Calu3 (cell line): ENCODE measurements at places on chromosomes 11 and 22. TPM values are rescaled to one million over a fixed set of nuclear protein-coding genes. Genes with fewer than 3 reads are reported as not detected.

DNA sequence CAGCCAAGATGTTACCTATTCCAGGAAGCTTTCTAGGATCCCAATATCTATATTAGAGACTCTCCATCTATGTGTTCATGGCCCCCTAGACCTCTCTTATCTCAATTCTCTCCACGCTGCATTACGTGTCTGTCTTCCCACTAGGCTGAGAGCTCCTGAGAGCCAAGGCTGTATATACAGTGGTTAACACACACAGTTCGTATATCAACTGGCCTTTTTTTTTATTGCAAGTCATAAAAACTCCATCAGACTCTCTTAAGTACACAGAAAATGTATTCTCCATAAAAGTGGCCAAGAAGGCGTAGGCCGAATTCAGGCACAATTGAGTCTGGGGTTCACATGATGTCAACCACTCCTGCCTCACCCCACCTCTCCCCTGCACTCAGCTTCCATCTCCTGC lies 115.9 kb downstream of the TRIM29 start:
- DNase-seq = no peak

- DNase-seq = no peak
Measured at GRCh38 chr11:38788561-38788960, 2190.5 kb upstream of the RAG2 start.

DNA sequence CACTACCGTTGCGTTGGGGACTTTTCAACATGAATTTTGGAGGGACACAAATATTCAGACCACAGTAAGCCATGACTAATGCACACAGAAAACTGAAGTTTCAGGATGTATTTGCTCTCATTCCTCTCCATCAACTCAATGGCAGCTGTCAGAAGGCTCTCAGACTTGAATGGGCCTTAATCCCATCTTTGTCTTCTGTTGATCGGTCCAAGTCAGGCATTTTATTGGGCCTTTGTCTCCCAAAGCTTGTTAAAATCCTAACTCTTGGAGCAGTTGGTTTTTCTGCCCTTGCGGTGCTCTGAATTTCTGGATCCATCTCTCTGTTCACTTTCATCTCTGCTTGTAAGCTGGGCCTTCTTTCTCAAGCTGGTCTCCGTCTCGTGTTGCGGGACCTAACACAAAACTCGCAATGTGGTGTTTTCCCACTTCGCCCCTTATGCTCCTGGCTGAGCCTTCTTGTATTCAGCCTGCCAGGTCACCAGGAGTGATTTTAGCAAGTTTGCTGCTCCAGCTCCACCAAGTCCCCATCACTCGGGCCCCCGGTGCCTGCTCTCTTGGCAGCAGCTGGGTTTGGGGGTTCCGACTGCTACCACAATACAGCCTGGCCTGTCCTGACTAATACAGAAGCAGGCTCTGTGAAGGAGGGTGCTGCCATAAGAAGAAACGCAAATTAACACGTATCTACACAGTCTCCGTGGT lies 27.0 kb downstream of the TSPAN32 start:
- DNase-seq = no peak

DNA sequence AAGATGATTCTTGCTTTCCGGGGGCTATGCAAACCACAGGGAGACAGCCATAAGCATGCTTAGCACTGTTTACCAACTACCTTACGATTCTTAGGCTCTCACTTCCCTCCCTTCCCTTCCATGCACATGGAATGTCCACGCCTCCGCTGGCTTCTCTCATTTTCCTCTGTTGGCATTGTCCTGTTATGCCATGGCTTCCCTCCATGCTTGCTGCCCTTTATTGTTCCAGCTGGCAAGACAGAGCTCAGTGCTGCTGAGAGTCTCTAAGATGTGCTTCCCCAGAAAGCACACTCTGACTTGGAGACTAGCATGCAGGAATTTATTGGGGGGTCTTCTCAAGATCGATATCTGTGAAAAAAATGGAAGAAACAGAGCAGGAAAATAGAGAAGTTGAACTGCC lies 379.2 kb downstream of the NELL1 start:
- DNase-seq = no peak

DNA sequence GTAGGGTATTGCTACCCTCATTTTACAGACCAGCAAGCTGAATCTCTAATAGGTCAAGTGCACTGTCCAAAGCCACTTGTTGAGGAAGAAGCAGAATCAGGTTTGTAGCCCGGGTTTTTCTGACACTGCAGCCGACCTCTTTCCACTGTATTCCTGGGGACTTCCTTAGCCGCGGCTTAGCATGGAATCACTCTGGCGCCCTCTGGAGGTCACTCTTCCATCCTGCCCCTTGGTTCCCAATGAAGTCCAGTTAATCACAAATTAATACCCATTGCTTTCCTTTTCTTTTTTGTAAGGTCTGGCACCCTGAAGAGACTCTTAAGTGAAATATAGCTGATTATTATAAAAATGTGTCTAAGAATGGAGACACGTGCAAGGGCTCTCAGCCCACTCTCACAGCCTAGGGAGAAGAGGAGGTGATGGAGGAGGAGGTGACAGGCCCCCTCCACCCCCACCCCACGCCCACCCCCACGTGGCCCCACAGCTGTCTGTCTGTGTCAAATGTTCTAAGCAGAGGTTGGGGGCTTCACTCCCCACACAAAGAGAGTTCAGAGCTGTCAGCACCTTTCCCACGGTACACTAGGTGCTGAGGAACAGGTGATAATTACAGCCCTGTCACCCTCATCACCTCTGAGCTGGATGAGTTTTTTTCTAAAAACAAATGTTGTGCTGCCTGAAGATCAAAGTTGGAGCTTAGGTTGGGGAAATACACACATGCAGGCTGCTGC lies 57.7 kb upstream of the DRD2 start:
- DNase-seq = peak; percentile 73

GRCh38 chr11:120186774-120187591 lies 23.8 kb upstream of the OAF start:
- no peak for DNase-seq

GRCh38 chr22:20084547-20085413 lies 4.7 kb downstream of the DGCR8 start:
- peak; percentile 20 for DNase-seq

GRCh38 chr11:94150704-94151685 lies 22.4 kb downstream of the PANX1 start:
- no peak for DNase-seq

- DNase-seq = no peak
Measured at GRCh38 chr22:33380789-33381530, 322.8 kb upstream of the SYN3 start.

GRCh38 chr22:50276143-50276542 lies 6.0 kb upstream of the MAPK11 start:
- DNase-seq = peak; percentile 52

DNA sequence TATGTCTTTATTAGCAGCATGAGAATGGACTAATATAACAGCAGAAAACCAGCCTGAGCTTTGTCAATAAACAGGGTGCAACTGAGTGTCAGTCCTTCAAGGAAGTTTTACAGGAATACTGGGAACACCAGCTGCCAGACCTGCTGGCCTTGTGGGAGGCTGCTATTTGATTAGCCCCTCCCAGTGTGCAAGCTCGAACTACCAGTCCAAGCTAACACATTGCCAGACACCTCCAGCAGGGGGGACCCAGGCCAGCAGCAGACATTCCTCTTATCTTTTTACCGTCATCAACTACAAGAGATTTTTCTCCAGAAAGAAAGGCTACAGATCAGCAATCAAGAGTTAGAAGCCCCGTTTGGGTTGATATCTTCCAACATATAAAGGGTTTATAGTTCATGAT lies 942.8 kb upstream of the TENM4 start:
- peak; percentile 4 for DNase-seq

GRCh38 chr11:118856314-118856713 lies 27.4 kb upstream of the CXCR5 start:
- no peak for DNase-seq

DNA sequence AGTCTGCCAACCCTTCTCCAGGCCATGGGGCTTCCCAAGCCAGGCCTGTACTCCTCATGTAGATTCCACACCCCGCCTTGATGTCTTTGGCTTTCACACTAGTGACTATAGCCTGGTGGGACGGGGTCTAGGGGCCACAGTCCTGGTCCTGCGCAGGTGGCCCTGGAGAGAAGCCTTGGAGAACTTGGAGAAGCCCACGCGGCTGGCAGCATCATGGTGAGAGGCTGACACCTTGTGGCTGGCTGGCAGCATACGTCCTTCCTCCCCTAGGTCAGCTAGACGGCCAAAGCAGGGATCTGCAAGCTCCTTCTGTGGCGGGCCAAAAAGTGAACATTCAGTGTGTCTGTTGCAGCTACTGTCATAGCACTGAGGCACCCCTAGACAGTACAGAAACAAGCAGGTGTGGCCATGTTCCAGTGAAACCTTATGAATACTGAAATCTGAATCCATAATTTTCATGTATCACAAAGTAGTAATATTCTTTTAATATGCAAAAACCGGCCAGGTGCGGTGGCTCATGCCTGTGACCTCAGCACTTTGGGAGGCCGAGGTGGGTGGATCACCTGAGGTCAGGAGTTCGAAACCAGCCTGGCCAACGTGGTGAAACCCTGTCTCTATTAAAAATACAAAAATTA lies 42.0 kb downstream of the FAM83F start:
- peak; percentile 68 for DNase-seq

DNA sequence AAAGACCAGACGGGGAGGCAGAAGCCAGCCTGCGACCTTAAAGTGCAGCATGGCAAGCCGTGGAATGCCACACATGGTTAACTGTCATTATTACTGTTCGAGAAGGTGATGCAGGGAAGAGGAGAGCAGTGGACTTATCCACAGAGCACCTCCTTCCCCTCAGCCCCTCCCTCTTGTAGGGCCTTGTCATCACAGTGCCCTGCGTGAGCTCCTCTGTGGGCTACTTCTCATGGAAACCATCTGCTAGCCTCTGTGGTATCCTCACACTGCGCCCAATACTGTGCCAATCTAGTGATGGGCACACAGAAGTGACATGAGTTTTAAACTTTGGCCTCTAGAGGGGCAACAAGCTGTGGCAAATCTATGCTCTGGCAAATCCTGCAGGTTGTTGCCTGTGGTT lies 18.2 kb upstream of the CCDC134 start:
- DNase-seq = no peak

DNA sequence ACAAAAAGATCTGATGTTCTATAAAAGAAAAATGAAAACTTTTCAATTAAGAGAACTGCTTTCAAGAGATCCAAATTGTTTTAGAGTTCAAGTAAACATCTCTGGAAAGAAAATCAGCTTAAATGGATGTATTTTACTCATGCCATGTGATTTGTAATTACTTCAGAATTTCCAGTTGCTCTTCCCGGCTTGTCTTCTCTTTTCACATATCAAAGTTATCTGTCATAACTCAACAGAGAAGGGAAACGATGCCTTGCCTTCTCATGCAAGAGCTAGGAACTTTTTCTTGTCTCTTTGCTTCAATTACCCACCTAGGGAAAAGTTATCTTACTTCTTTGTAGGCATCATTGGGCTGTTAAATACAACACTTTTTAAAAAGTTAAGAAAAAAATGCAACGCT lies 255.2 kb upstream of the POU2AF2 start:
- DNase-seq = no peak

GRCh38 chr11:3950996-3951660 lies 95.7 kb downstream of the STIM1 start:
- no peak for DNase-seq

DNA sequence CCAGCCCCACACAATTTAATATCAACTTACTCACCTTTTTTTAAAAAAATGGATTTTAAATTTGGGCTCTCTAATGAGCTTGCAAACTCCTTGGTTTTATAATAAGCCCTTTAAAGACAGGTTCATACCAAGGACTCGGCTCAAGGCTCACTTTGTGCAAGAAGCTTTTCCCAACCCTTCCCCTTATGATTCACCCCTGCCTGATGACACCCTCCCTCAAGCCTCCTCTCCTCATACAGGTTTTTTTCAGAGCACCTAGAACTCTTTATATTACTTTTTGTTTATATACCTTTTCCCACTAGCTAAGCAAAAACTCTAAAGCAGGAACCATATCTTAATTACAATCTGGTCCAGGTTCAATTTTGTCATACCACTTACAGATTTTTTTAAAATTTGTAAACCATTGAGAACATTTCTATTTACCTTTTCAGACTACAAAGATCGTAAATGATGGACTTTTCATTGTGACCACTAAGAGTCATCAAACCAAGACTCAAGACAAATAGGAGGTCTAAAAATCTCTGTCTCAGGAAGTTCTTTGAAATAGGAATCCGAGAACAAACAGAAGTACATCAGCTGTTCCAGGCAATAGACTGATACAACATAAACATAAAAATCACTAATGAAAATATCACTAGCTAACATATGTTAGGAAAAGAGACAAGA lies 13.1 kb upstream of the EXPH5 start:
- DNase-seq = no peak

DNA sequence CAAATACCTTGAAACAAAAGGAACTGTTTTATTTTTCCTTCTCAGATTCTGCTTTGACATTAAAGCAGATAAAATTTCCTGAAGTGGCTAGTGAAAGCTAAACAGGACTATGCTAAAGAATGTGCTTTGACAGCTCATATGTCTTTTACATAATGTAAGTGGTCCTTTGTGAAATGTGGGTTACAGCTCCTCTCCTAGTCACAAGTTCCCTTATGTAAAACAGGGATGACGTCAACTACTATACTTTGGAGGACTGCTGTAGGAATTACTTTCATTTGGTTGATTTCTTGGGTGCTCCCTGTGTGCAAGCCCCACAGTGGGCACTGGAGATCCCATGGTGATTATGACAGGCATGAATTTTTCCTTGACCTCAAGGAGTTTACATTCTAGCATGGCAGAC lies 216.6 kb upstream of the NARS2 start:
- no peak for DNase-seq

- no peak for DNase-seq
Measured at GRCh38 chr11:15772981-15773380, 583.4 kb downstream of the SOX6 start.

- DNase-seq = no peak
Measured at GRCh38 chr11:72369743-72370142, 64.6 kb downstream of the CLPB start.

GRCh38 chr22:22691055-22691454 lies 46.6 kb downstream of the GGTLC2 start:
- no peak for DNase-seq

GRCh38 chr22:29810216-29810615 lies 27.9 kb downstream of the ASCC2 start:
- no peak for DNase-seq

- DNase-seq = no peak
Measured at GRCh38 chr22:19325296-19325948, 33.9 kb upstream of the CLTCL1 start.

- DNase-seq = no peak
Measured at GRCh38 chr11:122170815-122171475, 54.9 kb upstream of the BLID start.

GRCh38 chr22:36073476-36073875 lies 44.9 kb upstream of the RBFOX2 start:
- DNase-seq = no peak

Gene KLHL35
- total RNA-seq = 1.3 and 2.1 TPM in 2 replicates

Gene RAG1
- 0.56 and 0.90 TPM in 2 replicates for total RNA-seq

Gene ARHGAP20
- total RNA-seq = not detected in 2 replicates

Gene ANKRD49
- 10.1 and 10.3 TPM in 2 replicates for total RNA-seq

Gene CCDC157
- total RNA-seq = 5.0 and 5.5 TPM in 2 replicates

Gene P2RY2
- total RNA-seq = 1.6 and 2.3 TPM in 2 replicates

Gene CSNK2A3
- 0.86 and 1.1 TPM in 2 replicates for total RNA-seq

Gene SLC25A1
- total RNA-seq = 118 and 120 TPM in 2 replicates

Gene ZC3H12C
- total RNA-seq = 11.1 and 14.1 TPM in 2 replicates

Gene PRCP
- total RNA-seq = 22.0 and 22.7 TPM in 2 replicates
